Activated CD4-positive, alpha-beta T cell treated with anti-CD3 and anti-CD28 coated beads, Interleukin-10, Interleukin-2, amounts not matched to agents 100 ng/mL and 50 ng/mL, durations not matched to agents 16 hours and 8 hours (primary cell): ENCODE measurements at places on chromosomes 11 and 22.
A peak's percentile ranks its signal among the peaks of the same experiment; 100 is the strongest.

DNA sequence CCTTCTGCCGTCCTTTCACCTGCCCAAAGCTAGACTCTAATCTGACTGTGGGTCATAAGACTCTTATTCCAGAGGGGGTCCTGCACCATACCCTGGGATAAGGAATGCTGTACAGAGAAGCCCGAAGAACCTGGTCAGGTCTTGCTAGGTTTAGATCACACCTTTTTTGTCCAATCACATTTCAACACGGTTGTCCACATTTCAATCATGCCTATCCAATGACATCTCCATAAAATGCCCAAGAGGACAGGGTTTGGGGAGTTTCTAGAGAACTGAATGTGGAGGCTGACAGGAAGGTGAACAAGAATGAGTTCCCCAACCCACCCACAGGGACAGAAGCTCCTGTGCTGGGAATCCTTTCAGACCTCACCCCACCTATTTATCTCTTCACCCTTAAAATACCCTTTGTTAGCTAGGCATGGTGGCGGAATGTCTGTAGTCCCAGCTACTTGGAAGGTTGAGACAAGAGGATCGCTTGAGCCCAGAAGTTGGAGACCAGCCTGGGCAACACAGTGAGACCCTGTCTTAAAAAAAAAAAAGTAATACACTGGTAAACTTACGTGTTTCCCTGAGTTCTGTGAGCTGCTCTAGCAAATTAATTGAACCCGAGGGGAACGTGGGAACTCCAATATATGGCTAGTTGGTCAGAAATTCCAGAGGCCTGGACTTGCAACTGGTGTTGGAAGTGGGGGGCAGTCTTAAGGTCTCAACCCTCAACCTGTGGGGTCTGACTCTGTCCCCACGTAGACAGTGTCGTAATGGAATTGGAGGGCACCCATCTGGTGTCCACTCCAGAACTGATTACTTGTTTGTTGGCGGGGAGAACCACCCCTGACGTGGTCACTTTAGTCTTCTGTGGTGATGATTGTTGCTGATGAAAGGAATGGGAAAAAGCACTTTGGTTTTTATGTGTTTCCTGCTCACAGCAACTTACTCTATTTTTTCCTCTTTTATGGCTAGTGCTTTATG, 17.8 kb downstream of the TCIRG1 start:
- DNase-seq = no peak

DNA sequence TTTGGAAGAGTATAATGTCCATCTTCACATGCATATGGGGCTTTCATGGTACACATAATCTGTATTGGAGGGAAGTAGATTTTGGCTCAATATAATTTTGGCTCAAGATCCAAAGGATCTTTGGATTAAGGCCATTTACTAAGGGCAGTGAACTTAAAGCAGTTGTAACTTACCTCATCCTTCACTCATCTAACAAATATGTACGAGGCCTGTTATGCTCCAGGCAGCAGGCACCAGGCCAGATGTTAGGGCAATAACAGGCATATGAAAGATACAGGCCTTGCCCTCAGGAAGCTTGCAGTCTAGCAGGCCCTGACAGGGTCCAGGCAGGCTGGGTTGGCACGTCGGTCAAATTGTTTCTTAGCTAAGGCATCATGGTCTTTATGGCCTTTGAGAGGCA, 44.6 kb downstream of the LIF start:
- no peak for DNase-seq

GRCh38 chr11:67705264-67705663, 30.8 kb upstream of the ALDH3B2 start:
- no peak for DNase-seq

DNA sequence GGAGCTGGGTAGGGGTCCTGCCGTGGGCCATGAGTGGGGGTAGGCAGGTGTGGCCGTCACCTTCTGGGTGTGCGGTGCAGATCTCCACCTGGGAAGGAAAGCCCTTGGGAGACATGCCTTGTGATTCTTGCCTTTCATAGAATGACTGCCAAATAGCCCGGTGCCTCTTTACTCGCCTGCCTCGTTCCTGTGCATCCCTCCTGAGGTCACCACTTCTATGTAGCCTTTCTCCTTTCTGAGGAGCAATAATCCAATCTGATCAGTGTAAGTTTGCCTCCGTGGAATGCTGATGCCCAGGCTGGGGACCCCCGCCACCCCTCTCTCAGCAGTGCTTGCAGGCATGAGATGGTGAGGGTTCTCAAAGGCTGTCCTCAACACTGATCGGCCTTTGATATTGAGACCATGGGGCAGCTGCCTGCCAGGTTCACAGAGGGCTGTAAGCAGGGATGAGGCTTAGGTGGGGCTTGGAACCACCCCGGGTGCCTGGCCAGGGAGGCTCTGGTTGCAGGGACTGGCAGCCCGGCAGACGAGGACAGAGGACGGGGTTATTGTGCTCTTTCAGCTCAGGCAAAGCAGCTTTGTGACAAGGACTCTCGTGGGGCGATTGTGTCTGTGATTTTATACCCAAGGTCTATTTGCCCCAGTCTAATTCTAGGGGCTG, 86.1 kb upstream of the WNT7B start:
- DNase-seq = no peak

DNA sequence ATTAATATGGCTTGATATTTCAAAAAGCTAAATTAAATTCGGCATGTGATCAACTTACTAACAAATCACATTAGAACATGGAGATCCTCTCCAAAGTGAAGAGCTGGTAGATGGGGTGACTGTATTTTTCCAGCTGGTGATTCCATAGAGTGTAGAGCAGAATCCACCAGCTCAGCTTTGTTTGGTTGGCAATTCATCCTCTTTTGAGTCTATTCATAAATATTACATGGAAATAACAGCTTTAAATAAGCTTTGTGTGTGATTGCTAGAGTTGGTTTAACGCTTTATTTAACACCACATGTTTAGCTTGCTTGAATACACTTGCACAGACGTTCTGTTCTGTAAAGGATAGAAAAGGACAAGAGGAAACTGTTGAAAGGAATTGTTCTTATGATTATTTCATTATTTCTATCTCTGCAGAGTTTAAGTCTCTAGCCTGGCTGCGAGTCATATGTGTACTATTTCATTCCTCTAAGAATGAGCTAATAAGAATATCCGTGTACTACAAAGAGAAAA, 738.3 kb upstream of the KIRREL3 start:
- no peak for DNase-seq

DNA sequence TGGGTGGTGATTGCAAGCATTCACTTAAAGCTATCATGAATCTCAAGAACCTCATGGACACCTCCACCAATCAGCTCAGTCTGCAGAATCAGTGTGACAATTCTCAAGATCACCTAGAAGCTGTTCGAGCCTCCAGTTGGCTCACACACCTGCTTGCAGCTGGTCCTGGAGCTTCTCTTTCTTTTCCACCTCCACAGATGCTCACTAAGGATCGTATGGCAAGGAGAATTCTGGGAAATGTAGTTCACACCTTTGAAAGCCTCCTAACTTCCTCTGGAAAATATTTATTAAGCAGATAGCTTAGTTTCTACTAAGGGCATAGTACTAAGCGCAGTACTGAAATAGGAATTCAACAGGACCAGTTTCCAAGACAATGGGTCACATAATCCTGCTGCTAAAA, 26.2 kb downstream of the FSHB start:
- no peak for DNase-seq

GRCh38 chr11:111230122-111230465, 15.4 kb upstream of the POU2AF2 start:
- no peak for DNase-seq

DNA sequence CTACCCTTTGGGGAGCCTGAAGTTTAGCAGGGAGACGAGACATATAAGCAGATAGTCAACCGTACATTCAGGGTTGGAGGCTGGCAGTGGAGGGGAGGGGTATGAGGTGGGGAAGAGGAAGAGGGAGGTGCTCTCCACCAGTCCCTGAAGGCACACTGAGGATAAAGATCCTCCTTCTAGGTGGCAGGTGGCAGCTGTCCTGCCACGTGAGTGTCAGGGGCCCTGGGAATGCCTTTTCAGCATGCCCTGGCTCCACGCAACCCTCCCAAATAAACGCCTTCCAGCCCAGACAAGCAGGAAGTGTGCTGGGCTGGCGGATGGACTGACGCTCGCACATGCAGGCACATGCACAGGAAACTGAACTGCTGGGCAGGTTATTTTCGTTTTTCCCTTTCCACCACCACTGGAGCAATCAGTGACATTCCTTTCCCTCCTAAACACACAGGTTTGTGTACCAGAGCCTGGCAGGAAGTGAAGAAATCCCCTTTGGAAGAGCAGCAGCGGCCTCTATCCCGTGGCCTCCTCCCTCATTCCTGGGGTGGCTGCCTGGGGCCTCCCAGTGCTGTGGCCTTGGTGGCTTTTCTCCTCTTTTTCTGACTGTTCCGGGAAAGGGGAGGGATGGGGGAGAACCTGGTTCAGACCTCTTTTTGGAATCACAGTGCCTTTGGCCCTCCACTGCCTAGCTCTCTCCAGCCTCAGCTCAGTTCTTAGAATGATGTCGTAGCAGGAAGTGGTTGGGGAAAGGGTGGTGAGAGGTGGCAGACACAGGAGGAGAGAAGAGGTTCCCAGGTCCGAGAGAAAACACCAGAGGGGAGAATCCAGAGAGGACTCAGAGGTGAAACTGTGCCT, 157.0 kb upstream of the TIMP3 start:
- DNase-seq = peak; percentile 73

- peak; percentile 6 for DNase-seq
These were observed 44.5 kb downstream of the FEZ1 start for GRCh38 chr11:125451400-125452124.

GRCh38 chr11:45590743-45591142, 74.7 kb downstream of the CHST1 start:
- no peak for DNase-seq

DNA sequence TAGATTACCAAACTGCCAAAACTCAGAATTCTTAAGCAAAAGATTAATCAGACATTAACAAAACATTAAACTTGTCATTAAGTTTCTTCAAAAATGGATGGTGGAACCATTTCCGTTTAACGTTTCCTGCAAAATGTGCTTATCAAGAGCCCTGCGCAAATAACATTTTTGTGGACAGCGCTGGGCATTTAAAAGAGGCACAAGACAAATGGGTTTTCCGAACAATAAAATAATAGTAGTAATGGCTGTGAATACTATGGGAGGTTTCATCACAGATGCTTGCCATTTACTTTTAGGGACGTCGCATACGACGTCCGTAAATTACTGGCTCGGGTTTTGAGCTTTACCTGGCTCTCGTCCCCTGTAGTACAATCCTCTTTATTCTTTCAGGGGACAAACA, 1.1 kb downstream of the NPAT start:
- DNase-seq = no peak

GRCh38 chr11:33564856-33565453, 135.7 kb downstream of the C11orf91 start:
- DNase-seq = no peak

DNA sequence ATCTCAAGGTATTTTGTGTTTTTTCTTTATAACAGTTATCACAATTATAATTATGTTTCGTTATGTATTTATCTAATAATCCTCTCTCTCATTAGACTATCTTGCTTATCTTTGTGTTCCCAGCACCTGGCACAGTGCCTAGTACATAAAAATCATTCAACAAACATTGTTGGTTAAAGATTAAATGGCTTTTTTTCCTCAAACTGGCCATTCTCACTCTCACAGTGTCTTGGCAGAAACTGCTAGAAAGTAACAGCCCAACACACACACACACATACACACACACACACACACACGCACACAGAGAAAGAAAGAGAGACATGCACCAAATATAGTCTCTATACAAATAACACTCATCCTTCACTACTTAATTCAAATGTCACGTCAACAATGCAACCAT, 36.8 kb downstream of the OR10A6 start:
- no peak for DNase-seq

DNA sequence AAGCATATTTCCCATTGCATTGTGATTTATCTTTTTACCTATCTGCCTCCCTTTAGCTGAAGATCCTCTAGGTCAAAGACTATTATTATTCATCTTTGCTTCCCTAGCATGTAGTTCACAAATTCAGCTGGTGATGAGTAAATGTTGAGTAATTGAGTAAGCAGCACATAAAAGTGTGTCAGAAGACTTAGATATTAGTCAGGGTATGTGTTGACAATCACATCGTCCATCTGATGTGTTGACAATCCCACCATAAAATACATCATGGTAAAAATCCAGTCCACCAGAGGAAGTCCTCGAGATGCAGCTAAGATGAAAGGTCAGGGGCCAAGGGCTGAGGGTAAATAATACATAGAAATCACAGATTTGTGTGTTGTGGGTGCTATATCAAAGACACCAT, 22.9 kb upstream of the ABTB2 start:
- no peak for DNase-seq

- DNase-seq = peak; percentile 43
These were observed 462 bp downstream of the UBE2L6 start for GRCh38 chr11:57566905-57567514.

DNA sequence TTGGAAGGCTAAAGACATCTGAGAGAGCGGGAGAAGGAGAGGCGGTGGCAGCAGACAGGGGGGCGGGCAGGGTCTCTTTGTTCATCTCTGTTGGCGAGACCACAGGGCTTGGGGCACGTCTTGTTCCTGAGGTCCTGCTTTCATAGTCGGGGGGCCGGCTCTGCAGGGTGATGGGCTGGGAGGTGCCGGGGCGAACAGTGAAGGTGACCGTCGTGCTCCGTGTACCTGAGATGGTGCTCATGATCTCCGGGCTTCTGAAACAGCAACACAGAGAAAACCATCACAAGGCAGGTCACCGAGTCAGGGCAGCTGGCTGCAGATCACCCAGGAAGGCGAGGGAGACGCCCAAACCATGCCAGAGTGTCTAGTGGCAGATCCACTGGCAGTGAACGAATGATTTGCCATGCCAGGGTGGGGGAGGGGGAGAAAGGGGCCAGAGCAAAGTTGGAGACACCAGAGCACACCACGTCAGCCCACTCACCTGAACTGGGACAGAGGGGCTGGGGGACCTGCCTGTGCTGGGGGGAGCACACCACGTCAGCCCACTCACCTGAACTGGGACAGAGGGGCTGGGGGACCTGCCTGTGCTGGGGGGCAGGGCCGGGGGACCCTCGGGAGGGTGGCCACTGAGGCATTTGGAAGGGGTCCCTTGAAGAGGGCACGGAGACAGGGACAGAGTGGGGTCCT, 75.0 kb downstream of the CTTN start:
- DNase-seq = no peak

DNA sequence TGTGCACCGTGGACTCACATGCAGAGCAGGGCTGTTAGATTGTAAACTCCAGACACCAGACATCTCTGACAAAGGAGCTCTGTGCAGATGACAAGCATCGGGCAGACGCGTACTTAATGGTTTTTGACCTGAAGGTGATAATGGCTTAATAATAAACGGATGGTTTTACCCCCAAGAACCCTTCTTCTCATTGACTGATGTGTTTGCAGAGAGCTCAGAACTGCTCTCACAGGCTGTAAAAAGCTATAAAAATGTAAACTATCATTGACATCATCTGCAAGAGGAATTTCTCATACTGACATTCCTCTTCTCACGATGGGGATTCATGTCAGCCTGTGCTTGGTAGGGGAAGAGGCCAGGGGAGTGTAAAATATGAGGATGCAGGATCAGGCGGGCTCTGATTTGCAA, 8.6 kb upstream of the ARHGAP8 start:
- no peak for DNase-seq

- no peak for DNase-seq
These were observed 28.7 kb downstream of the LGR4 start for GRCh38 chr11:27443746-27444507.

GRCh38 chr11:104798789-104799188, 99.5 kb downstream of the CASP12 start:
- DNase-seq = no peak
